ENCODE measurements at places on chromosomes 13 and 19. TPM values are rescaled to one million over a fixed set of nuclear protein-coding genes. Genes with fewer than 3 reads are reported as not detected.

Gene KLK5
- not detected for total RNA-seq

Gene SLC6A16
- total RNA-seq: 4.6 TPM

Gene KIR2DL1
- not detected for total RNA-seq

Gene ITM2B
- total RNA-seq: 418 TPM

Gene MATK
- not detected for total RNA-seq

Gene RNF113B
- not detected for total RNA-seq

Gene ZIK1
- 8.7 TPM for total RNA-seq

Gene BEST2
- not detected for total RNA-seq
